Chondrocyte (in vitro differentiated cells): ENCODE measurements at places on chromosomes 5 and 9. TPM values are rescaled to one million over a fixed set of nuclear protein-coding genes. Genes with fewer than 3 reads are reported as not detected.

- H3K36me3 ChIP-seq: no peaks in the 10 kb centered on the region
- no peak within 1 kb of the TSS for H3K27ac ChIP-seq
- no peak for DNase-seq
- no peak within 1 kb of the TSS for H3K4me3 ChIP-seq
- peaks cover 18% of the 10 kb centered on the region for H3K4me1 ChIP-seq
Measured at GRCh38 chr9:14909961-14910805, at the start of gene FREM1. TSS of gene FREM1 (minus strand) at chr9:14910428. CDS start at chr9:14868977, 41,451 bp downstream.

The IL13 gene
- not detected in 3 replicates for total RNA-seq

- no peak for DNase-seq
- H3K4me3 ChIP-seq: no peak overlapping the region
- peaks cover 12% of the 10 kb centered on the region for H3K4me1 ChIP-seq
- peaks cover 23% of the 10 kb centered on the region for H3K36me3 ChIP-seq
- no peak overlapping the region for H3K27ac ChIP-seq
- H3K27me3 ChIP-seq: no peaks in the 10 kb centered on the region
Measured at GRCh38 chr5:177256296-177256695, 47.2 kb downstream of the RAB24 start.

DNA sequence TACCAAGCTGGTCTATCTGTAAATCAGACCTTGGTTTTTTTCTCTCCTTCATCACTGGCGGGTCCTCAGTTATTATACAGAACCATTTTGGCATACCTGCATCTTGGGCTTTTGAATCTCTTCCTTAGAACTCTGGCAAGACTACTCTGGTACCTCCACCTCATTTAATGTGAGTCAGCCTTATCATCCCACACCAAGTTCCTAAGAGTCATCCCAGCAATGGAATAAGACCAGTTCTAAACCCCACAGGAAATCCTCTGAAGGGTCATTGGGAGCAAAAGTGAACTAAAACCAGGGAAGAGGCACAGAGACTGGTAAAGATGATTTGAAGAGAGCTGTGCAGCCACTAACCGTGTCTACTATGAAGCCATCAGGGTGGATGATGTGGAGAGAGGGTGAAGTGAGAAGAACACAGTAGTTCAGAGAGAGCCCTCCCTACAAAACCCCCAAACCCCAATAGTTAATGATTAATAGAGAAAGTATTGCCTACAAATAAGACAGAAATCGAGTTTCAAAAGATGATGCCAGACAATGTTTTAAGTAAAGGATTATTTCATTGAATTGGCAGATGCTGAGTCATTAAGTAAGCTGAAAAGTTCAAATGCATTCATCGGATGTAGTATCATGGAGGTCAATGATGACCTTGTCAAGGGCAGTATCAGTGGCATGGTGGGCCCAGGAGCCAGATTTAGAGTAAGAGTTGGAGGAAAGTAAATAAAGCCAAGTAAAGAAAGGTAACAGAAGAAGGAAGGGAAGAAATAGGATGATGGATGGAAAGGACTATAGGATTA, 85.4 kb downstream of the PCSK1 start:
- no peak overlapping the region for H3K4me3 ChIP-seq
- DNase-seq: no peak
- peaks cover 2% of the 10 kb centered on the region for H3K4me1 ChIP-seq
- H3K27ac ChIP-seq: no peak overlapping the region
- H3K36me3 ChIP-seq: peaks cover 2% of the 10 kb centered on the region

GRCh38 chr5:83559118-83559785, 87.7 kb downstream of the VCAN start:
- H3K27me3 ChIP-seq: no peaks in the 10 kb centered on the region
- H3K36me3 ChIP-seq: peaks cover 34% of the 10 kb centered on the region
- H3K4me1 ChIP-seq: peaks cover 68% of the 10 kb centered on the region
- H3K27ac ChIP-seq: peak overlapping the region; percentile 82
- no peak overlapping the region for H3K4me3 ChIP-seq
- no peak for DNase-seq

DNA sequence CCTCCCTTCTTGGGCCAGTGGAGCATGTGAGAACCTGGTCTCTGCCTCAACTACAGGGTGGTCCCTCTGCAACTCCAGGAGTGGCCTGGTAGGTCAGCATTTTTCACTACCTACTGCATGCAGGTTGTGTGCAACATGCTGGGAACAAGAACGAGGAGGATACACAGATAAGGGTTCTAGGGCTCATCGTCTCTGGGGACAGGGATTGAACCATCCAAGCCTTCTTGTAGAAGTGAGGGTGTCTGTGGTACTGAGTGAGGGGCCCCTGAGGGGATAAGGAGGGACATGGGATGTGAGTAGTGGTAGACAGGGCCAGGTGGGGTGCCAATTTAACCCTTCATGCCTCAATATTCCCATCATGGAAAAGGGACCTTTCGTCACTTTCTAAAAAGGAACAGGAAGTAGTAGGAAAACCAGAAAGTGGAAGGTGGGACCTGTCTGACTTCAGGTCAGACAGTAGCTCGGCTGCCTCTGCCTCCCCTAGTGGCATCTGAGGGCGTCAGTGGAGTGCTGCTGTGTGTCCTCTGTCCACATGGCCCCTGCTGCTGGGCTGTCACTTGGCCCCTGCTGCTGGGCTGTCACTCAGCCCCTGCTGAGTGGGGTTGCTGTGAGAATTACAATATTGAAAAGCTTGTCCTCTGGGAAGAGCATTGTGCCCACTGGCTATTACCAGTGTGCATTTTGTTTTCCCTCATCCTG, 48.6 kb upstream of the RNU6ATAC start:
- DNase-seq: peak; percentile 57
- peaks cover 24% of the 10 kb centered on the region for H3K4me1 ChIP-seq
- H3K27ac ChIP-seq: no peak overlapping the region

DNA sequence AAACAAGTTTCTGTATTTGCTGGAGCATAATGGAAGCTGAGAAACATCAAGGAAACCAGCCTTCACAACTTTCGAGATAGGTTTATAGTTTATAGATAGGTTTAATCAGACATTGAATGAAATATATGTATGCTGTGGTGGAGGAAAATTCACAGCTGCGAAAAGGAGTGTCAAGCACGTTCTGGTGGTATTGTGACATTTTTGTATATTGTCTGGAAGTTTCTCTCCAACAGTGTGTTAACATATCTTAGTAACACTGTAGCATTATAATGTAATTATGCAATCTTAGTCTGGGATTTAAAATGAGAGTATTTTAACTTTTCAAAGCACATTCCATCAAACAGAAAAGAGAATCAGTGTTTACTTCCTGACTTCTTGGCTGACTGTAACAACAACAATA, 50.0 kb downstream of the FCHO2 start:
- peaks cover 7% of the 10 kb centered on the region for H3K36me3 ChIP-seq
- H3K4me1 ChIP-seq: no peaks in the 10 kb centered on the region
- no peak overlapping the region for H3K27ac ChIP-seq
- H3K4me3 ChIP-seq: no peak overlapping the region
- H3K27me3 ChIP-seq: no peaks in the 10 kb centered on the region

The FOXD4L6 gene
- total RNA-seq: not detected in 3 replicates

DNA sequence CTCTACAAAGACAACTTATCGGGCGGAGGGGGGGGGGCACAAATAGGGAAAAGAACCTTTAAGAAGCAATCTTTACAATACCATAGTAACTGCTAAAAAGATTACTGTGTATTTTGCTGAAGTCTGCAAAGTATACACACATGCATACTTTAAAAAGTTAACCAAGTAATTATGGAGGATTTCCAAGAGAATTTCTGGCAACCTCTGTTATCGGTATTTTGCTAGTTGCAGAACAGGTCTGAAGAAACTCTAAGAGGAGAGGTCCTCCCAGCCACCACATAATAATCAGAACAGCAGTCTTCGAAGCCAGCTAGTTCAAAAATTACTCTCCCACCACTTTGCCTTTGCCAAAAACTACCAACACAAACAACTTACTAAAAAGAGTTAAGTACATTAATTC, 56.1 kb downstream of the UBAP2 start:
- H3K27ac ChIP-seq: no peak overlapping the region
- H3K4me3 ChIP-seq: no peak overlapping the region
- peaks cover 27% of the 10 kb centered on the region for H3K36me3 ChIP-seq

DNA sequence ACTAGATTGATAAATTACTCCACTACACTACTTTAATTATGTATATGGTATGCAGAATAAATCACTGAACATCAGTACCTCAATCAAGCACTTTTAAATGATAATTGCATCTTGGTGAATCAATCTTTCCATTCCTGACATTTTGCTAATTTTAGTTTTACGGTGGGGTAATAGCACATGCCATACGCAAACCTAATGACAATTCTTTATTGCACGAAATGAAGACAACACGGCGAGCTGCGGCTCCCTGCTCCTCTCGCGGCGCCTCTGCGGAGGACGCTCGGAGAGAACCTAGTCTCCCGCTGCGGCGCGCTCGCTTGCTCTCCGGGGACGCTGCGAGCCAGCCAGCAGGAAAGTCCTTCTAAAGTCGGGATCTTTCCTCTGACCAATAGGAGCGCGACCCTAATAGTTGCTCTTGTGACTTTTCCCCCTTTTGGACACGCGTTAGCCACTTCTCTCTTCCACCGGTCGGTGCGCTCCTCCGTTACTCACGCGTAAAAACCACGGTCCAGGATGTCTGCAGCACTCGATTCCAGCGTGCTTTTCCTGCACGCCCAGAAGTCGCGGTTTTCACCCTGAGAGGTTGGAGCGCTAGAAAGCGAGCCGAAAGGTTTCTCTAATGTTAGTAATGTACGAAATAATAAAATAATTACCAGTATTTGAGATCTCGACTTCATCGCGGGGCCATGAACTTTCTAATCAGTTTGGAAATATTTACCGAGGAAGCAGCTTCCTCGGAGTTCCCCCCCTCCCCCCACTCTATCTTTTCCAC, 1.0 kb upstream of the MEF2C start:
- H3K36me3 ChIP-seq: no peaks in the 10 kb centered on the region
- peaks cover 27% of the 10 kb centered on the region for H3K4me1 ChIP-seq

- no peaks in the 10 kb centered on the region for H3K36me3 ChIP-seq
- peaks cover 21% of the 10 kb centered on the region for H3K4me1 ChIP-seq
- peaks cover 25% of the 10 kb centered on the region for H3K27me3 ChIP-seq
- H3K27ac ChIP-seq: no peak overlapping the region
- no peak for DNase-seq
Measured at GRCh38 chr9:114115654-114116125, 16.6 kb upstream of the KIF12 start.

DNA sequence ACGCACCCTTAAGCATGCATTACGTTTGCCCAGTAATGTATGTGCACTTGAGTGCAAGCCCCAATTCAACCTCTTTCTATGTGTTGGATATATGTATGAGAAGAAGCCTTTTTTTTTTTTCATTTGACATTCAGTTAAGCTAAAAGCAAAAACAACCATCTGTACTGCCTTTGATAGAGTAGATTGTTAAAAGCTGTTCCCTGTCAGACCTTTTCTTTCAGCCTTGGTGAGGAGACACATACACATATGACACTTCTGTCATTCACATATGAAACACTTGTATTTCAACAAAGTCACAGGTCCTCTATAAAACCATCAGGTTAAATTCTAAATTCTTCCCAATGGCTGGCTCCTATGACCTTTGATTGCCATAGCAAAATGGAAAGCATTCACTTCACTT, 40.2 kb upstream of the STARD4 start:
- no peak overlapping the region for H3K4me3 ChIP-seq
- no peak overlapping the region for H3K27ac ChIP-seq
- no peak for DNase-seq
- H3K36me3 ChIP-seq: no peaks in the 10 kb centered on the region

DNA sequence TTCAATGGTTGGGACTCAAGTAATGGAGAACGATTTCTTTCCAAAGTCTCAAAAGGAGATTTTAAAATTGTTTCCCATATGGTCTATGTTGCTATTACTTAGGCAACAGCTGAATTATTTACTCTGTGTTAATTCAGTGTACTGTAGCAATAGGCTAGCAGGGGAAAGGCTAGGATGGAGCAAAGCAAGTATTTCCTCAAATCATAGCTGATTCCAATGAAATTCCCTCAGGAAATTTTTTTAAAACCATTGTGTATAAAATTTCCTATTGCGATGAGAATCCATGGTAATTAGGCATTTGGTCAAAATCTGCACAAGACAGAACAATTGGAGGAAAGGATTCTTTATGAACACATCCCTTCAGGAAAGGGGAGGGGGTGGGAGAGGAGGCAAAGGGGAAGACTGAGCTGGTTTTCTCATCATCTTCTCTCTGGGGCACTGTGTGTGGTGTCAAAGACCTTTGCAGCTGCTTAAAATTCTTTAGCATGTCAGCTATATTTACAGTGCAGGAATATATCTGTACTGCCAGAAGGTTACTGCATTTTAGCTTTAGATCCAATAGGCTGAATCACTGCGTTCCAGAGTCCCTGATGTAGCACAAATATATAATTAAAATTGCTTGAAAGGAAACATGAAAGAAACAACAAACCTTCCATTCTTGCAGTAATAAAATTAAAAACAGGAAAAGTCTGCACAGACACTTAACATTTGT, 95.3 kb downstream of the ZNF608 start:
- peaks cover 56% of the 10 kb centered on the region for H3K4me1 ChIP-seq
- peak overlapping the region; percentile 87 for H3K27ac ChIP-seq
- peak overlapping the region; percentile 70 for H3K4me3 ChIP-seq
- no peak for DNase-seq
